ENCODE measurements at places on chromosomes 7 and 10. TPM values are rescaled to one million over a fixed set of nuclear protein-coding genes. Genes with fewer than 3 reads are reported as not detected.

- no peaks in the 10 kb centered on the region for H3K27me3 ChIP-seq
- DNase-seq = no peak
- peaks cover 32% of the 10 kb centered on the region for H3K4me1 ChIP-seq
These were observed 3.0 kb downstream of the GUSB start for GRCh38 chr7:65978891-65979582.

GRCh38 chr7:13908667-13909397 is 80.6 kb downstream of the ETV1 start:
- H3K27ac ChIP-seq = no peak overlapping the region
- H3K4me1 ChIP-seq = no peaks in the 10 kb centered on the region
- H3K36me3 ChIP-seq = no peaks in the 10 kb centered on the region
- no peak overlapping the region for H3K4me3 ChIP-seq

DNA sequence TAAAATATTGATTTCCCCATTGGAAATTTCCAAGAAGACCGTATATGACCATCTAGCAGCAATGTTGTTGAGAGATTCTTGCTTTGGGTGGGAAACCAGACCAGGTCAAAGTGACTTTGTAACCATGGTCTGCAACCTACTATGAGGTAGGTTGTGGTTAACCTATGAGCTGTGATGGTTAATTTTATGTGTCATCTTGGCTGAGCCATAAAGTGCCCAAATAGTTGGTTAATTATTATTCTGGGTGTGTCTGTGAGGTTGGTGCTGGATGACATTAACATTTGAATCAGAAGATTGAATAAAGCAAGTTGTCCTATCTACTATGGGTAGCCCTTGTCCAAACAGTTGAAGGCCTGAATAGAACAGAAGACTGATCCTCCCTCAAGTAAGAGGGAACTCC is 18.3 kb upstream of the RALA start:
- no peaks in the 10 kb centered on the region for H3K36me3 ChIP-seq
- H3K4me1 ChIP-seq = peaks cover 8% of the 10 kb centered on the region
- DNase-seq = no peak
- no peak overlapping the region for H3K4me3 ChIP-seq

DNA sequence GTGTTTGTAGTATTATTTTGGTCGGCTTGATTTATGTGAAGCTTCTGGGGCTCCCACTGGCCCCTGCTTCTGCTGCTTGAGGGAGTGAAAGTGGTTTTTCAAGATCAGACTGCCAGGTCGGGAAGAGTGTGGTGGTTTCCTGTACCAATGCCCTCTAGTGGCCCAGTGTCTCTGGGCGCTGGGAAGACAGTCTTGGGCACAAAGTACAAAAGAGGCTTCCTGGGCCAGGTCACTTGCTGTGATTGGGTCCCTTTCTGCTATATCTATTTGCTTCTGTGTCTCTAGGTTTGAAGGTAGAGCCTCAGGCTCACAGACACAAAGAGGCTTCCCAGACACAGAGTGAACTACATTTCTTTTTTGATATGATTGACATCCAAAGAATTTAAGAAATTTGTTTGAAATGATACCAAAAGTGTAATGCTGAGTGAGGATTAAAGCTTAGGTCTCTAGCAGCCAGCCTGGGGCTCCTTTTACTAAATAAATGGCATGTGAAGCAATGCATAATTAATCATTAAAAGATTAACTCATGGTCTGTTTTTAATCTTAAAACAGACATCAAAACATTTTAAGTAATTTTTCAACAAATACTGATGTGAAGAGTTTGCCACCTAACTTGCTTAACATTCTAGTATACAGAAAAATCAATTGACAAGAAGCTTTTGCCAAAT is 36.3 kb downstream of the ABCB1 start:
- no peaks in the 10 kb centered on the region for H3K36me3 ChIP-seq
- H3K4me3 ChIP-seq = no peak overlapping the region
- H3K4me1 ChIP-seq = no peaks in the 10 kb centered on the region
- DNase-seq = peak; percentile 46
- H3K27ac ChIP-seq = no peak overlapping the region
- H3K27me3 ChIP-seq = no peaks in the 10 kb centered on the region

GRCh38 chr7:129670656-129671055 is 59.1 kb downstream of the NRF1 start:
- H3K4me3 ChIP-seq = no peak overlapping the region
- no peak overlapping the region for H3K27ac ChIP-seq
- H3K4me1 ChIP-seq = no peaks in the 10 kb centered on the region
- H3K27me3 ChIP-seq = no peaks in the 10 kb centered on the region

CYP2C8 gene
- 5.8 TPM for total RNA-seq

SYNPO2L gene
- total RNA-seq = not detected

DNA sequence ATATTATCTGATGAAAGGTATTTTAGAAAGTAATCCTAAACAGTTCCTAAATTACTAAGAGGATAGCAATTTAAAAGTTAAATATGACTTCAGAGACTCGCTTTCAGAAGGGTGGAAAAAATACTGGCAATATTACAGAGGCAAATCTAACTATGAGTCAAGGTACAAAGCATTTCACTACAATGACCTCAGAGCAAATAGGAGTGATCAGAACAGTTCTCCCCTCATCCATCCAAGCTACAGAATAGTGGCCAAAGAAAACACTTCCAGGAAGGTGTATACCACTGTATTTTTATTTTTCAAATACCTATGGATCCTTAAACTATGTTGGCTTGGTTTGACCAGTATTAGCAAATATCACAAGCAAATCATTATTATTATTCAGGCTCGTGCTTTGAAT is 112.8 kb upstream of the ODAD2 start:
- no peak for DNase-seq
- H3K27ac ChIP-seq = no peak overlapping the region
- no peaks in the 10 kb centered on the region for H3K4me1 ChIP-seq
- H3K36me3 ChIP-seq = no peaks in the 10 kb centered on the region

CREB3L2 gene
- total RNA-seq = 258 TPM

HIF1AN gene
- total RNA-seq = 6.7 TPM

- no peaks in the 10 kb centered on the region for H3K36me3 ChIP-seq
- H3K27ac ChIP-seq = no peak overlapping the region
- peaks cover 5% of the 10 kb centered on the region for H3K4me1 ChIP-seq
- no peaks in the 10 kb centered on the region for H3K27me3 ChIP-seq
These were observed 786.9 kb upstream of the IGFBP3 start for GRCh38 chr7:46707973-46708372.

DNA sequence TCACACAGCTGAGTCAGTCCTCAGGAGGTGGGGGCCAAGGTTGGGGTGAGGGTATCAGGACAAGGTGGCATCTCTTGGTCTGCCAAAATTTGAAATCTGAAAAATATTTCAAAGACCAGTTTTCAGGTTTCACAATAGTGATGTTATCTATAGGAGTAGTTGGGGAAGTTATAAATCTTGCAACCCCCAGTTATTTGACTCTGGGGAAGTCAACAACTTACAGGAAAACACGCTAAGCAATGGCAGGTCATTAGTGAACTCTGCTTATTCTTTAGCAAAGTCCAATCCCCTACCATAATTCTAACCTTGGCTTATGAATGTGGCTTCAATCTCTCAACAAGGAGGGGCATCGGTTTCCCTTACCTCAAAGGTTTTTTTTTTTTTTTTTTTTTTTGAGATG is 94.9 kb downstream of the MARCHF5 start:
- no peaks in the 10 kb centered on the region for H3K4me1 ChIP-seq
- no peaks in the 10 kb centered on the region for H3K27me3 ChIP-seq
- no peak overlapping the region for H3K27ac ChIP-seq
- no peak for DNase-seq

GRCh38 chr7:22842383-22842941 is 19.8 kb upstream of the TOMM7 start:
- H3K36me3 ChIP-seq = no peaks in the 10 kb centered on the region
- no peak for DNase-seq
- H3K4me1 ChIP-seq = no peaks in the 10 kb centered on the region
- no peak overlapping the region for H3K27ac ChIP-seq

CHAT gene
- total RNA-seq = not detected

DNA sequence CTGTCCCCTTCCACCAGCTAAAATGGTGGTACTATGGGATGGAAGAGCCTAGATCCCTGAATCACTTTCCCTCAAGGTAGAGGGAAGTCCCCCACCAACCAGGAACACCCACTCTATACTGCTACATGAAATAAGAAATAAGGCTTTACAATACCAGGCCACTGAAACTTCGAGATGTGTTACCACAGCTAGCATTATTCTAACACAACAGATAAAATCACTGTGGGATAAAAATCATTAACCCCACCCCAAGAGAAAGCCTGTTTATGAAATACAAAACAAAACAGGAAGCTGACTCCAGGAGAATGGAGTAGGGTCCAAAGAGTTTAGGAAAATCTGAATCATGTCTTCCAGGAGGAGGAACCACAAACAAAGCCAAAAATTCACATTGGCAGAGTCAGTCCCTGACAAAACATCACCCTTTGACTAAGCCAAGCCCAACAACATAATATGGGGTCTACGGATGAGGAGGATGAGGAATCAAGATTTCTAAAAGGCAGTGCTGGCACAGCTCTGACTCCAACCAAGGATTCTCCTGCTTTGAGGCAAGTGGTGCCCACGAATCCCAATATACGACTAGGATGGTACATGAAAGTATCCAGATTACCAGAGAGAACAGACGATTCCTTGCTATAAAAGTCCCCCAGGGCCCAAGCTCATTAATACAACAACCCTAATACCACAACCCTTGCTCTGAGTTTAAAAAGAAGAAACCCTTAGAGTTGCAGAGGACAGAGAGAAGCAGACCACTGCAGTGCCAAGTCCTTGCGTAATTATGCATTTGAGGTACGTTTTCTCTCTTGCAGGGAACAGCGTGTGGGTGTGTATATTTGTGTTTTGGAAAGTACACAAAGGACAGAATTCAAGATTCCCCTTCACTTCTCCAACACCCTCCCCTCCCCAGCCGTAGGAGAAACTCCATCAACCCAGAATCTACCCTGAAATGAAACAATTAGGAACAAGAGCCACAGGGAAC is 23.7 kb downstream of the XPNPEP1 start:
- DNase-seq = peak; percentile 55
- H3K36me3 ChIP-seq = no peaks in the 10 kb centered on the region

GLCCI1 gene
- total RNA-seq = 26.6 TPM

DNA sequence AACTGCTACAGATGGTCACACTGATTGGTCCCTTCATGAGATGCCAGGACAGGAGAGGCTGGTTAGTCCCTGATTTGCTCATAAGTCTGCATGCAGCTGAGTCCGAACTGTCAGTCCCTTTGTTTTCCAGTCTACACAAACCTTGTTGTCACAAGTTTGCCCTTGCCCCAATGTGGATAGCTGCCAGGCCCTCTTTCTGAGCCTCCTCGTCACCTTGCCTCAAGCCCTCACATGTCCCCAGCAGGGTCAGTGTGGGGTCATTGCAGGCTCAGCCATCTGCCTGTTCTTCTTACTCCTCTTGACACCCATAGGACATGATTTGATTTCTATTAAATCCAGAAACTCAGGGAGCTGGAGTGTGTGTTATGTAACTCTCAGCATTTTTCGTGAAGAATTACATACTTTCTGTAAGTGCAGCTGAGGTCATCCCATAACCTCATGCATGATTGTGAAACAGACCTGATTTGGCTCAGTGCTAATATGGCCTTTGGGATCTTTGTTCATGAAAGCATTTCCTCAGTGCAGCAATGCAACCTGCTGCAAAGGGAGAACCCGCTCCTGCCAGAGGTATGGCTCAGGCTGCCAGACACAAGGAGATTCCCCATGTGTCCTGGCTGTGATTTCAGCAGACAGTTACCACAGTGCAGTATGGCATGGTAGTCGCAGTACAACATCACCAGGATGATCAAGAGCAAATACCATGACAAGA is 70.0 kb upstream of the ZMIZ2 start:
- H3K36me3 ChIP-seq = peaks cover 96% of the 10 kb centered on the region
- no peak for DNase-seq
- H3K4me1 ChIP-seq = no peaks in the 10 kb centered on the region
- H3K27me3 ChIP-seq = no peaks in the 10 kb centered on the region
- H3K4me3 ChIP-seq = no peak overlapping the region

DNA sequence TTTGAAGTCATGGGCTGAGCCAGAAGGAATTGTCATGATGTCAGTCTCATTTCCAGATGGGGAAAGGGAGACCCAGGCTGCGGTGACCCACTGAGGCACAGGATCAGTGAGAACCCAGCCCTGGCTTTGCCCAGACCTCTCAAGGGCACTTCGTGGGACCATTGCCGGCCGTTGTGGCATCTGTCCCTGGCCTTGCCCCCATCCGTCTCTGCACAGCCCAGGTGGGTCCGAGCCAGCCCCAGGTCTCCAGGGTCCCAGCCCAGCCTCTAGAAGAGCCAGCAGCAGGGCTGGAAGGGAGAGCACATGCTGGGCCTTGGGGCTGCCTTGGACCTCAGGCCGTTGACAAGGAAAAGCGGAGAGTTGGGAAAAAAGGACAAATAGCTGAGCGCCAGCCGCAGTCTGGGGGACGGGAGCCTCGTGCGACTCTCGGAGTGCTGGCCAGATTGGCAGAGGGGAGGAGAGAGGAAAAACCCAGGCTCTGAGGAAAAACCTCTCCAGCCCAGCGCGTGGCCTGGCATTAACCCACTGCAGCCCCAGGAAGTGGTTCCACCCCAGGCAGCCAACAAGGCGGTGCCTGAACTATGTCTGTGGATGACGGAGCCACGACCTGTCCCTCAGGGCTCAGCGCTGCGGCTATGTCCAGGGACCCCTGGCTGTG is 30.2 kb downstream of the GRIFIN start:
- no peaks in the 10 kb centered on the region for H3K27me3 ChIP-seq
- no peaks in the 10 kb centered on the region for H3K36me3 ChIP-seq
- DNase-seq = no peak
- H3K4me1 ChIP-seq = peaks cover 4% of the 10 kb centered on the region
- H3K4me3 ChIP-seq = no peak overlapping the region

- no peaks in the 10 kb centered on the region for H3K36me3 ChIP-seq
- H3K27ac ChIP-seq = no peak overlapping the region
- no peak overlapping the region for H3K4me3 ChIP-seq
- no peak for DNase-seq
- no peaks in the 10 kb centered on the region for H3K4me1 ChIP-seq
These were observed 58.7 kb downstream of the MTURN start for GRCh38 chr7:30193336-30193943.

GRCh38 chr10:30510932-30511700 is 77.1 kb downstream of the MAP3K8 start:
- no peaks in the 10 kb centered on the region for H3K36me3 ChIP-seq
- no peak for DNase-seq
- no peak overlapping the region for H3K27ac ChIP-seq
- H3K4me3 ChIP-seq = no peak overlapping the region
- no peaks in the 10 kb centered on the region for H3K27me3 ChIP-seq

DNA sequence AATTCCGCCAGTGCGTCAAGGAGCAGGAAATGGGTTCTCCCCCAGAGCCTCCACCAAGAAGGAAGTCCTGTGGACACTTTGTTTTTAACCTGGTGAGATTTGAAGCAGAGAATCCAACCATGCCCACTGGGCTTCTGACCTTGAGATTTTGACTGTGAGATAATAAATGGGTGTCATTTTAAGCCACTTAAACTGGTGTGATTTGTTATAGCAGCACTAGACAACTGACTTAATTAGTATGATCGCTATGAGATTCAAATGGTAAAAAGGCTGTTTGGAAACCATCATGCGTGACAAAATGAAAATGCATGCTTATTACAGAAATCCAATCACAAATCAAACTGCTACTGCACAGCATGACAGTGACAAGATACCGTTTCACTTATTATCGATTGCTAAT is 98.0 kb downstream of the ADAM12 start:
- no peak for DNase-seq
- no peaks in the 10 kb centered on the region for H3K36me3 ChIP-seq
- no peaks in the 10 kb centered on the region for H3K4me1 ChIP-seq

- H3K4me3 ChIP-seq = no peak overlapping the region
- no peaks in the 10 kb centered on the region for H3K36me3 ChIP-seq
- H3K4me1 ChIP-seq = no peaks in the 10 kb centered on the region
- no peak for DNase-seq
These were observed 139.4 kb downstream of the SKIDA1 start for GRCh38 chr10:21385996-21386585.

NKX1-2 gene
- not detected for total RNA-seq
